ENCODE measurements at places on chromosomes 1 and 21. TPM values are rescaled to one million over a fixed set of nuclear protein-coding genes. Genes with fewer than 3 reads are reported as not detected.

Gene MCOLN2
- 2.0 TPM for total RNA-seq

GRCh38 chr1:96411006-96411405 lies 310.6 kb upstream of the PTBP2 start:
- DNase-seq = no peak

GRCh38 chr1:59393211-59394180 lies 96.6 kb downstream of the FGGY start:
- DNase-seq = peak; percentile 73

GRCh38 chr1:161816201-161816600 lies 50.1 kb downstream of the ATF6 start:
- DNase-seq = no peak

DNA sequence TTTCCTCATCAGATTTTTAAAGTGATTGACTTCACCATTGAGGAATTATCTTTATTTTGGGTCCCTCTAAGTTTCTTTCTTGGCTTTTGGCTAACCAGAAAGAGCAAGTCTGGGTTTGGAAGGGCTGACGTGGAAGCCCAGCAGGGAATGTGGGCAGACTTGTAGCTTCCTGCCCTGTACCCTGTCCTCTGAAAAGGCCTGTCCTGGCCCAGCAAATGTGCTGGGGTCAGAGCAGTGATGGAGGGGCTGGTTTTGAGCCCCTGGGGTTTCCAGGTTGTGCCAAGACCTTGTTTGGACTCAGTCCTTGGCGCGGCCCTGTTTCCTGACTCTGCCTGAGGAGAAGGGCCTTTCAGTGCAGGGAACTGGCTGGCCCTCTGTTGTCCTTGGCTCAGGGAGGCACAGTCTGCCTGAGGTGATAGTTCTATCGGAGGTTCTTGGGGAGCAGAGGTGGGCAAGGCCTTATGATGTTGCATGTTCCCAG lies 72.1 kb downstream of the UCK2 start:
- no peak for DNase-seq

DNA sequence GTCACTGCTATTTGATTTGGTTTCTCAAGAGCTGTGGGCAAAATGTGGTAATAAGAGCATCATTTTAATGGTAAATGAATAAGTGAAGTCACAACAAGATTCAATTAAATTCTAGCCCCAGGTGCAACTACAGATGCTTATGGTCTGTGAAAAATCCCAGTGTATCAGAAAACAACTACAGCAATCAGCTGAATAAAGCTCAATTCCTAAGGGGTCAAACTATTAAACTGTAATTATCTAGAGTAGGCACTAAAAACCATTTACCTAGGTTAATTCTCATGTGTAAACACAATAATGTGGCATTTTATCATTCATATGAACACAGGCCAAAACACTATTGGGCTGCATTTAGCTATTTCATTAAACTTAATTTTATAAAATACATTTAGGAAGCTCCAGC lies 9.6 kb downstream of the TARBP1 start:
- DNase-seq = no peak

- no peak for DNase-seq
Observed at GRCh38 chr21:44456214-44456914, 1.1 kb downstream of the LRRC3 start.

Measured in ureter (tissue), 1 donor.